ENCODE measurements at places on chromosomes 3 and 15. TPM values are rescaled to one million over a fixed set of nuclear protein-coding genes. Genes with fewer than 3 reads are reported as not detected.

The GOLGA6A gene
- total RNA-seq, result 0.08 TPM

DNA sequence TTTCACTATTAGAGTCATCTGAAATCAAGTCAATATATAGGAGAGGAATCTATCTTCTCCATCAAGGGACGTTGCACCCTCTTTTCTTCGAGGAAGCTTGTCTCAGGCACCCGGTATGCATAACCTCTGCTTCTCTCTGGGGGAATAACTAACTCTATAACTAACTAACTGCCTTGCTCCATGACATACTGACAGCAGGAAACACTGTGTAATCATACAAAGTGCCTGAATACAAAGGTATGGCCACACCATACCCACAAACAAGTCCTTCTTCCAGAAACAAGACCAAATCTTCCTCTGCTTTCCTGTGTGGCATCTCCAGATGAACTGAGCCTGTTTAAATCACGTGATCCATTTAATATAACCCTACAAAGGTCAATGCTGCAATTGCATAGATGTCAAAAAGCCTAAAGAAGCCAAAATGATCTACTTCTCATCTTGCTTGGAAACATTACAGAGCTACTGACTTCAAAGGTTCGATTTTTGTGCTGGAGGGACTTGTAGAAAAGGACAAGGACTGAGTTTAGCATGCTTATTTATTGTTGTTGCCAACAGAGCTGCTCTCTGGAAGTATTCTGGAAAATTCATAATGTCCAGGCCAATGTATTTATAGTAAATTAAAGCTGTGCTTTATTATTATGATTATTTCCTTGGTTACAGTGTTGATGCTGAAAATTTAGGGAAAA is 380.5 kb downstream of the FOXP1 start:
- ATAC-seq, result no peak

DNA sequence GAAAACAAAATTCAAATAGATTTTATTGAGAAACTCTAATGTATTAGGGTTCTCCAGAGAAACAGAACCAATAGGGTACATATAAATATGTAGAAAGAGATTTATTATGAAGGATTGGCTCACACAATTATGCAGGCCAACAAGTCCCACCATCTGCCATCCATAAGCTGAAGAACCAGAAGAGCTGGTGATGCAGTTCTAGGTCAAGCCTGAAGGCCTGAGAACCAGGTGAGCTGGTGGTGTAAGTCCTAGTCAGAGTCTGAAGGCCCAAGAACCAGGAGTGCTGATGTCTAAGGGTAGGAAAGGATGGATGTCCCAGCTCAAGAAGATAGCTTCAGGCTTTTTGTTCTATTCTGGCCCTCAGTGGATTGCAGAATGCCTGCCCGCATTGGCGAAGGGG is 2.6 kb upstream of the NFKBIZ start:
- ATAC-seq, result peak; percentile 21

DNA sequence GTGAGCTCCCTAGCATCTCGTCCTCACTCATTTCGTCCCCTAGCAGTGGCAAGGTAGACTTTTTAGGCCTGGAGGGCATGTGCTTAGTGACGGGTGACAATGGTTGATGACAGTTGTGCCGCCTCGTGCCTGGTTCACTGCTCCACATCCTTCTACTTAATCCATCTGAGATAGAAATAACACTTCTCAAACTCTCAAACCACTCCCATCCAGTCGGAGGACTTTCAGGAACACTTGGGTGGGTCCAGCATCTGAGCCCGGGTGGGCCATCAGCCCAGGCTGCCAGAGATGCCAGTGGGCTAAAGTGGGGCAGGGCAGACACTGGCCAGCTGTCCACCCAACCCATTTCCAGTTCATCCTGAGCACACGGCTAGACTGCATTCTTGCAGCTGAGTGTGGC is 79.7 kb upstream of the SMAD3 start:
- ATAC-seq, result no peak

DNA sequence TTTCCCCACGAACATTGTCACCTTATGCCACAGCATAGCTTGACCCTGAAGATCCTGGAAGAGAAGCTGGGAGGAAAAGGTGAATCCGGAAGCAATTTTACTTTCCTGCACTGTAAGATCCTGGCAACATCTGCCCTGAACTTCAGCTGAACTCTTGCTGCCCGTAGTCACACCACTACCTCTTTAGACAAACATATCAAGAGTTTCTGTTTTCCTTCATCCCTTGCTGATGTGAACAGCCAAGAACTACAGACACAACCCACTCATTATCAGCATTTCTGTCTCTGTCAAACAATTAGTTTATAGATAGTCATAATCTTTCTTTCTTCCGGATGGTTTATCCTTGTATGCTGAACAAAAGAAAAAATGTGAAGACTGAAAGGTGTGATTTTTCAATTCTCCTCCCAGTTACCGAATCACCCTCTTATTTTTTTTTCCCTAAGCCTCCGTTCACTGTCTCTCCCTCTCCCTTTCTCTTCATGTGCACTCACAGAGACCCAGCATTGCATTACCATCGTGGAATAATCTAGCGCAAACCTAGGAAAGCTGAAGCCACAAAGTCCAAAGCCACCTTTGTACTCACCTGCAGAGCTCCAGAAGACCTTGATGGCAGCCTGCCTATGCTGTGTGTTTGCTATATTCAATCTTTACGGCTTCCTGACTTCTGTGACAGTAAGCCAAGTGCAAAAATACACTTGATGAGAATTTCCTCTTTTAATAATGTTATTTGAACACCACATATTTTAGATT is 229.2 kb downstream of the CDIN1 start:
- ATAC-seq, result no peak

The CCR5 gene
- total RNA-seq, result 0.28 TPM

The FETUB gene
- total RNA-seq, result not detected

GRCh38 chr15:82543160-82543559 is 2.9 kb upstream of the RPS17 start:
- no peak for ATAC-seq

GRCh38 chr3:159080256-159080655 is 278.4 kb downstream of the MFSD1 start:
- ATAC-seq, result no peak

The PRSS50 gene
- not detected for total RNA-seq

DNA sequence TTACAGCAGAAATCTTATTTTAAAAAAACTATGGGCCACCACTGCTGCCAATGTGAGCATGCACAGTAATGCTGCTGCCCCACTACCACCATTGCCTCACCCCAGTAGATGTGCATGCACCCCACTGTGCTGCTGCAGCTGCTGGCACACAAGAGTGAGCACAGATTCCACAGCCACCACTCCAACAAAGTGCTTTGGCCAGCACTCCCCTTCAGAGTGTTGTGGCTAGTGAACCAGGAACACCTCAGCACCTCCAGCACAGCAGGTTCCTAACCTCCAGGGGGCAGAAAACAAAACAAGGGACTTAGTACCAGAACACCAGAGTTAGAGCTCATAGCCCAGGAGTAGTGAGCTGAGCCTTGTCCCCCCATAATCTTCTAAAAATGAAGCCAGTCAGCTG is 629.6 kb downstream of the PYDC2 start:
- no peak for ATAC-seq

DNA sequence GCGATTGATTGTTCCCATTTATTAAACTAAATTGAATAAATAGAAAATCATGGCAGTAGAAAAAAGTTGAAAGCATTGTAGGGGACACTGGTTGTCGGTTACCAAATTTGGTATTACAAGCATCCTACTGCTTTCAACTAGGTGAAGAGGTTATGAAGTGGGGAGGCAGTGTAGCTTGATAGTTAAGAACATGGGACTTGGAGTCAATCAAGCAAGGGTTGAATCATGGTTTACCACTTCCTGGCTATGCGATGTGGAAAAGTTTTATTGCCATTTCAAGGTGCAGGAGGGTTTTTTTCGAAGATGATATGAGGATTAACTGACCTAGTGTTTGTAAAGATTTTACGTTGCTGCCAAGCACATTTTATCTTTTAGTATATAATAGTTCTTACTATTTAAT is 318.2 kb upstream of the KCNH8 start:
- ATAC-seq, result no peak

The SPINK8 gene
- 1.6 TPM for total RNA-seq
